ENCODE measurements at places on chromosomes 16 and 17. TPM values are rescaled to one million over a fixed set of nuclear protein-coding genes. Genes with fewer than 3 reads are reported as not detected.

The NXPH3 gene
- not detected for total RNA-seq

The STX1B gene
- total RNA-seq = 0.46 TPM

DNA sequence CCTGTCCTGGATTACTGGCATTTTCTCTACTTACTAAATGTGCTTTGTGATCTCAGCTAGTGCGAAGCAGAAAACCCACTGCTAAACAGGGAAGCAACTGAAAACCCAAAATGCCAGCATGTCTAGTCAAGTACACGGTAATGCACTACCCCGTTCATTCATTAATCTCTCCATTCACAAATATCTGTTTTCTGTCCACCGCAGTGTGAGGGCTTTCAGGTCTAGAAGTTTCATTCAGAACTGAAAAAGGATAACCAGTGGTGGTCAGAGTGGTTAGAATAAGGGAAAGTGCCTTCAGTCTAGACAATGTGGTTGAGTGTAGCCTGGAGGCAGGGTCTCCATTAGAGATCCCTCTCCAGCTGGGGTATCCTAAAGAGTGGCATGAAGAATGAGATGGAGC lies 68.3 kb downstream of the C17orf67 start:
- no peak for DNase-seq

- DNase-seq = peak; percentile 85
Measured at GRCh38 chr16:85612191-85612800, 826 bp upstream of the GSE1 start.

GRCh38 chr16:15834502-15834901 lies 22.3 kb downstream of the MYH11 start:
- no peak for DNase-seq

- no peak for DNase-seq
Measured at GRCh38 chr16:75589306-75589705, 23.1 kb downstream of the GABARAPL2 start.

- no peak for DNase-seq
Measured at GRCh38 chr17:5800646-5801045, 216.3 kb upstream of the NLRP1 start.

GRCh38 chr17:48438516-48439061 lies 8.6 kb upstream of the SKAP1 start:
- no peak for DNase-seq

DNA sequence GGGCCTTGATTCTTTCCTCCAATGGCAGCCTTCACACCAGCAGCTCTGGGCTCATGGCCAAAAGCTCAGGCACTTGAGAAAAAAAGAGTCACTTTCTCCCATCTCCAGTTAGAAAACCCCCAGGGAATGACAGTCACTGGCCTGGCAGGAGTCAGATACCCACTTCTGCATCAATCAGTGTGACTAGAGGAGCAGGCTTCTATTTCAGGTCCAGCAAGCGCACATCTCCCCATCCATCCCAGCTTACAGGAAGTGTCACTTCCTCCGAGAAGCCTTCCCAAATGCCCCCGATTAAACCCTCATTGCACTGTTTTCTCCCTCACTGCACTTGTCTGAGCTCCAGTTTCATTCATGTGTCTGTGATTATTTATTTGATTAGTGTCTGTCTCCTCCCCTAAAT lies 30.4 kb upstream of the CCL1 start:
- DNase-seq = no peak
